ENCODE measurements at places on chromosomes 16 and 17.
A peak's percentile ranks its signal among the peaks of the same experiment; 100 is the strongest.

DNA sequence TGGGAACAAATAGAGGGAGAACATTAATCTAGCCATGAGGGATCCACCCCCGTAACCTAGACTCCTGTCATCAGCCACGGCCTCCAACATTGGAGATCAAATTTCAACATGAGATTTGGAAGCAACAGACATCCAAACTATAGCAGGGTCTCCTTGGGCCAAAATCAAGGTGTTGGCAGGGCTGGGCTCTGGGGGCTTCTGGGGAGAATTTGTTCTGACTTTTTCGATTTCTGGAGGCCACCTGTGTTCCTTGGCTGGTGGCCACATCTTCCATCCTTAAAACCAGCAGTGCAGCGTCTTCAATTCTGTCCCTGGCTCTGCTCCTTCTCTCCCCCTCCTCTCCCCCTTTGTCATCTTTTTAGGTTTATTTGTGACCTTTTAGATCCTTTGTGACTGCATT, 546.2 kb downstream of the WWOX start:
- no peak for DNase-seq

GRCh38 chr17:58764373-58764772, 8.7 kb downstream of the PPM1E start:
- no peak for DNase-seq

DNA sequence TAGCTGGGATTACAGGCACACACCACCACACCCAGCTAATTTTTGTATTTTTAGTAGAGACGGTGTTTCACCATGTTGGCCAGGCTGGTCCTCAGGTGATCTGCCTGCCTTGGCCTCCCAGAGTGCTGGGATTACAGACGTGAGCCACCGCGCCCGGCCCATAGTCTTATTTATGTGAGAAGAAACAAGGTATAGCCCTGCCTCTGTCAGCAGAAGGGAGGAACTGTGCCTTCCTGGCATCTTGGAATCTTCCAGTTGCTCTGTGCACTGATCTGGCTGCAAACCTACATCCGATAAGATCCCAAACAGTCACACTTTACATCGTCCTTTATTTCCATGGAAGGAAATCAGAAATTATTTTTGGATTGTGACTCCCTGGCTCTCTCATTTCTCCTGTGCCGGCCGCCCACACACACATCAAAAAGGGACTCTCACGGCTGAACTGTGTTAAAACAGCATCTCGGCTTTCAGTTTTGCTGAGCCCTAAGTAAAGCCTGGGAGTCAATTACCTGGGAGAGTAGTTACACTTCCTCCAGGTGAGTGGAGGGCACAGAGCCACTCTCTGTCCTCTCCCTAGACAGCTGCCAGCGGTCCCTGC, 23.3 kb downstream of the WIPI1 start:
- no peak for DNase-seq

DNA sequence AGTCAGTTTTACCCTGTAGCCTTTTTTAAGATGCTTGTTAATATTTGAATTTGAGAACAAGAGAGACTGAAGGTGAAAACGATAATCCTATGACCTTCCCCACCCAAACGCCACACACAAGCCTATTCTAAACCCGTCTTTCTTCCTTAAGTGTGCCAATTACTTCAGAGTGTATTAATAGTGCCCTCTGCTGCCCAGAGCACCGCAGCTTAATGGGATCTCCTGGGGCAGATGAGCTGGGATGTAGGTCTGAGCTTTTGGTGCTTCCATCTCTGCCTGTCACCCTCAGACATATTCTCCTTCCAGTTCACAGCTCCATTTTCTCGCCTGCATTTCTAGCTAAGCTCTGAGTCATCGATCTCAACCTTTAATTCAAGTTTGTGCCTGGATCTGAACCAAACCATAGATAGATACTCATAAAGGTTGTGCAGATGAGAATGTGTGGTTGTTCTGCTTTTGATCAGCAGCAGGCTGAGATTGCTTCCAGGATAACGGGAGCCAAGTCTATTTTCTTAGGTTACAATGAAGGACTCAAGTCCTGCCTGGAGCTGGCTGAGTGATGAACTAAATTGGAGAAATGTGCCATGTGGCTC, 46.4 kb upstream of the CDH13 start:
- no peak for DNase-seq

GRCh38 chr17:48148029-48148770, 40.6 kb downstream of the SNX11 start:
- no peak for DNase-seq

- no peak for DNase-seq
These were observed 15.7 kb downstream of the IGFBP4 start for GRCh38 chr17:40458851-40459482.

DNA sequence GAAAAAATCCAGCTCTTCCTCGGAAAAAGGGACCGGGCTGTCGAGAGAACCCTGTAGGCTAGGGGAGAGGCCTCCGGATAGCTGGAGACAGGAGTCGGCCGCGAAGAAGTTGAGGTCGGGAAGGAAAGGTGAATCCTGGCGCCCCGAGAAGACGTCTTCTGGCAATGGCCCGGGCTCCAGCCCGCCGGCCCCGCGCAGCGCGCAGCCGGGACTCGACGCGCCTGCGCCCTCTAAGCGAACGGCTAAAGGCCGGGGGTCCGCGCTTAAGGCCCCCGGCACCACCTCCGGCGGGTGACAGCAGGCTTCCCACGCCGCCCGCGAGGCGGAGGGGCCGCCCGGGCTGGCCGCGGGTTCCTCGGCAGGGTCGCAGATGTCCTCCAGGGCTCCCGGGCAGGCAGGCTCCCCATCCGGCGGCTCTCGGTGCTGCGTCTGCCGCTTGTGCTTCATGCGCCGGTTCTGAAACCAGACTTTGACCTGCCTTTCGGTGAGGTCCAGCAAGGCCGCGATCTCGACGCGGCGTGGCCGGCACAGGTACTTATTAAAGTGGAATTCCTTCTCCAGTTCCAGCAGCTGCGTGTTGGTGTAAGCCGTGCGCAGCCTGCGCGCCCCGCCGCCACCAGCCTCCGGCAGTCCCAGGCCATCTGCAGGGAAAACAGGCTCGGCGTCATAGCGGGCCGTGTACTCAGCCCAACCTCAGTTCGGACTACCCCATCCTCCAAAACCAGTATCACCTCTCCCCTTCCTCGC, 1.6 kb downstream of the HOXB2 start:
- DNase-seq, result peak; percentile 58

DNA sequence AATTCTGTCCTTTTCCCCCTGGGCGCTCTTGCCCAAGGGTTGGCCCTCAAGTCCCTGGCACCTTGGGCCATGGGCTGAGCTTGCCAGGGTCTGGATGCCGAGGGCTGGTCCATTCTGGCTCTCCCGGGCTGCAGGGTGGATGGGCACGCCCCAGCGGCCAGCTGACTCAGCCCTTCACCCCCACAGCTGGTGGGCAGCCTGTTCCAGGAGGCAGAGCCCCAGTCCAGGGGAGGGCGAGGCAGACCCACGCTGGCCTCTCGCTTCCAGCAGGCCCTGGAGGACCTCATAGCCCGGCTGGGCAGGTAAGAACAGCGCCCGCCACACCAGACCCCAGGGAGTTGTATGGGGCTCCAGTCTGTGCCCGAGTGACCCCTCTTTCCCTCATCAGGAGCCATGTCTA, 15.0 kb downstream of the MYO15B start:
- DNase-seq, result no peak

DNA sequence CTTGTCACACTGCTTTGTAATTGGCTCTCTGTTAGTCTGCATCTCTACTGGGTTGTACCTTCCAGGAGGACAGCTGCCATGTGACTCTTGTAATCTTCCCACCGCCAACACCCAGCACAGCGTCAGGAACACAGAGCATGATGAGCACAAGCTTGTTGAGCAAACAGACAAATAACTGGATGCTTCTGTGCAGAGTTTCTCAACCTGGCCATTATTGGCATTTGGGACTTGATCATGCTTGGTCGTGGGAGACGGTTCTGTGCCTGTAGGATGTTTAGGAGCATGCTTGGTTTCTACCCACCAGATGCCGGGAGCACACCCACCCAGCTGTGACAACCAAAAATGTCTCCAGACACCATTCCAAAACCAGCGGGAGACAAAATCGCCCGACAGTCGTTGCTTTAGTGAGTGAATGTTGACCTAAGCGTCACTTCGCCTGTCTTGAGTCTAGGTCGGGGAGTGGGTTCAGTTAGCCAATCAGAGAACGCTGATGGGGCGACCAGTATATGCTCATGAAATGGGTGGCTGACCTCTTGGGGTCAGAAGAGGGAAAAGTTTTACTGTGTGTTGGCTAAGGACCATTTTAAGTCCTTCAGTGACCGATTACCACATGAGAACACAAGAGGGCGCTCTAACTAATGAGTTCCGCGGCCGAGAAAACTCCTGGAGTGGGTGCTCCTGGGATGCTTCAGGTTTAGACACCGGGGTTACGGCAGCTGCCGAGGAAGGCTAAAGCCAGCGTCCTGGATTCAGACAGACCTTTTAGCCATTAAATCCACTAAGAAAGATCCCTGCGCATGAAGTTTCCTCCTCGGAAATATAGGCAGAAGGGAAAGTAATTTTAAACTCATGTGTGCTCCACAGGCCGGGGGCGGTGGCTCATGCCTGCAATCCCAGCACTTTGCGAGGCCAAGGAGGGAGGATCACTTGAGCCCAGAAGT, 57.8 kb upstream of the TEX2 start:
- DNase-seq, result peak; percentile 46

- no peak for DNase-seq
These were observed 8.0 kb upstream of the TSPOAP1 start for GRCh38 chr17:58336456-58337209.

DNA sequence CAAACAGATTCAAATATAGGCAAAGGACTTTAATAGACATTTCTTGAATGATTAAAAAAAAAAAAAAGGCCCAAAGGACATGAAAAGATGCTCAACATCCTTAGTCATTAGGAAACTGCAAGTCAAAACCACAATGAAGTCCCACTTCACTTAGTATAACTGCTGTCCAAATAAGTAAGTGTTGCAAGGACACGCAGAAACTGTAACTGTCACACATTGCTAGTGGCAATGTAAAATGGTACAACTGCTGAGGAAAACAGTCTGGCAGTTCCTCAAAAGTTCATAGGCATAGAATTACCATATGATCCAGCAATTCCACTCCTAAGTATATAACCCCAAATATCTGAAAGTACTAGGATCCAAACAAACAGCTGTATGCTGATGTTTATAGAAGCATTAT, 112.7 kb downstream of the BRIP1 start:
- DNase-seq, result no peak

DNA sequence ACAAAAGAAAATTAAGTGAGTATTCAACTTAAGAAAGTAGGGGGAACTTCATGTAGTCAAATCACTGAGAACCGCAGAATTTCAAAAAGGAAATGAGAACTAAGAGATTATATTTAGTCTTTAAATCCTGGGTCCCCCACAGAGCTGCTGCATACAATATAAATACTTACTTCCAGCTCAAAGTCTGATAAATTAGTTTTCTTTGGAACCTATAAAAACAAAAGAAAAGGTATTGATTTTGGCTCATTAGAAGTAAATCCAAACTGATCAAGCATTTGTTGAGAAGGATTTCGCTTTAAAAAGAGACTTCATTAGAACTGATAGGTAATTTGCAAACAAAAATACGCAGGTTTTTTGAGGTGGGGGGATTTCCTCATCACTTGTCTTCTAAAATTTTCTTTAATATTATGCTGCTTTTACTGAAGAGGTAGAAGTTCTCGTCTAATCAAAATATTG, 21.9 kb downstream of the PARN start:
- DNase-seq, result no peak

DNA sequence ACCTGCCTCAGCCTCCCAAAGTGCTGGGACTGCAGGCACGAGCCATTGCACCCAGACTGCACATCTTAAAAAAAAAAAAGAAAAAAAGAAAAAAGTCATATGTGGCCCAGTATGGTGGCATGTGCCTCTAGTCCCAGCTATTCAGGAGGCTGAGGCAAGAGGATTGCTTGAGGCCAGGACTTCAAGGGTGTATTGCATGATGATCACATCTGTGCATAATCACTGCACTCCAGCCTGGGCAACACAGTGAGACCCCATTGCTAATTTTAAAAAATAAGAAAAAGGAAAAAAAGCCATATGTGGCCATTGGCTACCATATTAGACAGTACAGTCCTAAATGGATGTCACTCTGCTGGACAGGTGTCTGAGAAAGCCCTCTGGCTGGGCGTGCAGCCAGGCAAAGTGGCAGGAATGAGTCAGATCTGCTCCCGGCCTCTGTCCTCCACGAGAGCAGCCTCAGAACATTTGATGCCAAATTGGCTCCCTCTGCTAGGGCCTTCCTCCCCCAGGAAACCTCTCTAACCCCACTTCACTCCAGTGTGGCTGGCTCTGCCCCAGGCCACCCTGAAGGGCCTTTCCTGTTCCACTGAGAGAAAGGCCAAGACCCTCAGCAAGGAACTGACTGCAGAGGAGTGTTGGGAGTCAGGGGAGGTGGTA, 14.7 kb downstream of the CA7 start:
- peak; percentile 33 for DNase-seq

DNA sequence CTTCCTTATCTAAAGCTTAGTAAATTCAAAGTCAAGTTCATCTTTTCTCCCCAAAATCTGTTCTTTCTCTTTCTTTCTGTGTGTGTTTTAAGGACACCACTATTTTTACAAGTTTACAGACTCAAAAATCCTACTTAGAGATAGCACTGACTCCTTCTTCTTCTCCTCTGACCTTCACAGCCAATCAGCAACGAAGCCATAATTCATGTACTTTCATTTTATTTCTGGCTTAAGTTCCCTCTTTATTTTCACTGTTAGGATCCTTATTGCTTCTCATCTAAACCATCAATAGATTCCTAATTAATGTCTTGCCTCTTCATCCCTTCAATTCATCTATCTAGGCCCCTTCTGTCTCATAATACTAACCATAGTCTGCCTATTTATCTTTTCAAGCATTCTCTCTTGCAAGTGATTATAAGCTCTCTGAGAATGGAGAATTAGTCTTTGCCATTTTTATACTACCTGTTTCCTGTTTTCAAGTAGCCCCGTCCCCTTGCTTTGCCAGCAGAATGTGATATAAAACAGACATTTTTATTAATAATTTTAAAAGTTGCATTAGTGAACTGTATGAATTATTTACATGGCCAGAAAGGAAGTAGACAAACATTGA, 27.0 kb downstream of the CDC27 start:
- no peak for DNase-seq

GRCh38 chr17:77304051-77304745, 163.4 kb downstream of the SEC14L1 start:
- no peak for DNase-seq

GRCh38 chr16:72785886-72786285, 262.0 kb downstream of the ZFHX3 start:
- no peak for DNase-seq

DNA sequence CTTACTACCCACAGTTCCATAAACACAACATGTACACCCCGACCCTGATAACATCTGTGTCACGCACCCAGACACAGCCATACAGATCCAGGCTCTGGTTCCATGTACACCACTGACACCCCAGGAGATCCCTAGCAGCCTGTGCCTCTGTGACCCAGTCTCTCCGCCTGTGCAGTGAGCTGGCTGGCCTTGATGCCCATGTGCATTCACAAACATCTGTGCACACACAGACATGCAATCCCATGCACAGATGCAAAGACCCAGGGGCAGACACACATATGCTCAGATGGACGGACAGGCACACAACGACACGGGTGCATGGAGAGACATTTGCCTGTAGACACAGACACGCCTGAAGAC, 4.1 kb downstream of the CCDC102A start:
- DNase-seq, result no peak

- no peak for DNase-seq
These were observed 8.1 kb downstream of the COQ7 start for GRCh38 chr16:19075511-19075910.

- DNase-seq, result no peak
These were observed 119.9 kb downstream of the CMIP start for GRCh38 chr16:81564421-81564911.

GRCh38 chr17:58189436-58190146, 2.9 kb upstream of the EPX start:
- DNase-seq, result no peak

- DNase-seq, result no peak
These were observed 37.4 kb upstream of the LONP2 start for GRCh38 chr16:48206594-48207242.
